D721Med (cell line): ENCODE measurements at places on chromosomes 4 and X.

GRCh38 chr4:113122066-113122465 lies 72.6 kb downstream of the ANK2 start:
- DNase-seq, result no peak

GRCh38 chr4:140499391-140499790 lies 1.3 kb upstream of the MGAT4D start:
- DNase-seq, result no peak

GRCh38 chr4:151565583-151565982 lies 156.6 kb downstream of the FHIP1A start:
- DNase-seq, result no peak

DNA sequence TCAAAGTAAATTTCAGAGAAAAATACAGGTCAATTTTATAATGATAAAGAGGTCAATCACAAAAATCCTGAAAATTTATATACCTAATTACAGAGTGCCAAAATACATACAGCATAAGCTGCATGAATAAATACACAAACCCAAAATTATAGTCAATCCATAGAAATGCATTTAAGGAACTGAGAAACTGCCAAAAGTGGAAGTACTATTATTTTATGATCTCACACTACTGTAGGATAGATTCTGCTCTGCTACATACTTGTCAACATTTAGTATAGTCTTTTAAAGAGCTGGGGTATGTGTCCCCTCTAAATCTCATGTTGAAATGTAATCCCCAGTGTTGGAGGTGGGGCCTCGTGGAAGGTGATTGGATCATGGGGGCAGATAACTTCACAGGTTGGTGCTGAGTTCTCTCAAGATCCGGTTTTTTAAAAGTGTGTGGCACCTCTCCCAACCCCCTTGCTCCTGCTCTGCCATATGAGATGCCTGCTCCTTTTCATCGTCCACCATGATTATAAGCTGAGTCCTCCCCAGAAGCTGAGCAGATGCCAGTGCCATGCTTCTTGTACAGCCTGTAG lies 31.8 kb downstream of the CHIC2 start:
- DNase-seq, result no peak

DNA sequence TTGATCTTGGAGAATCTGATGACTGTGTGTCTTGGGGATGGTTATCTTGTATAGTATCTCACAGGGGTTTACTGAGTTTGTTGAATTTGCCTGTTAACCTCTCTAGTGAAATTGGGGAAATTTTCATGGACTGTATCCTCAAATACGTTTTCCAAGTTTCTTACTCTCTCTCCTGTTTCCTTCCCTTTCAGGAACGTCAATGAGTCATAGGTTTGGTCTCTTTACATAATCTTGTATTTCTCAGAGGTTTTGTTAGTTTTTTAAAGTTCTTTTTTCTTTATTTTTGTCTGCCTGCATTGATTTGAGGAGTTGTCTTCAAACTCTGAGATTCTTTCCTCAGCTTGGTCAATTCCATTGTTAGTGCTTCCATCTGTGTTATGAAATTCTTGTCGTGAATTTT lies 227.7 kb upstream of the GPRIN3 start:
- no peak for DNase-seq

DNA sequence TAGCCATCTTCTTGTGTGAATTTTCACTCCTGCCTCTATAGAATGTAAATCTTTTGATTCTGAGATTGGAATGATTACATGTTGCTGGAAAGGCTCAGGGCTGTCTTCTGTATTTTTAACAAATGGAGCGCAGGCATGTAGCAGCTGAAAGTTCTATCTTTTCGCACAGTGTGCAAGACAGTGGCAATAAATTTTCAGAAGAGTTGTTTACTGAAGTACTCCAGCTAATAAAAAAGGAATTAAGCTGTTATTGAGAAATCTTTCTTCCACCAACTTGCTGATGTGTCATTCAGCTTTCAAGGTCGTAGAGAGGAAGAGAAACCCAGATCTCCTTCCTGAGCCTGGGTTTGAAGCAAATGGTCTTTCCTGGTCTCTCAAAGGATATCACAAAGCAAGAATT lies 122.0 kb upstream of the PUDP start:
- DNase-seq, result no peak

DNA sequence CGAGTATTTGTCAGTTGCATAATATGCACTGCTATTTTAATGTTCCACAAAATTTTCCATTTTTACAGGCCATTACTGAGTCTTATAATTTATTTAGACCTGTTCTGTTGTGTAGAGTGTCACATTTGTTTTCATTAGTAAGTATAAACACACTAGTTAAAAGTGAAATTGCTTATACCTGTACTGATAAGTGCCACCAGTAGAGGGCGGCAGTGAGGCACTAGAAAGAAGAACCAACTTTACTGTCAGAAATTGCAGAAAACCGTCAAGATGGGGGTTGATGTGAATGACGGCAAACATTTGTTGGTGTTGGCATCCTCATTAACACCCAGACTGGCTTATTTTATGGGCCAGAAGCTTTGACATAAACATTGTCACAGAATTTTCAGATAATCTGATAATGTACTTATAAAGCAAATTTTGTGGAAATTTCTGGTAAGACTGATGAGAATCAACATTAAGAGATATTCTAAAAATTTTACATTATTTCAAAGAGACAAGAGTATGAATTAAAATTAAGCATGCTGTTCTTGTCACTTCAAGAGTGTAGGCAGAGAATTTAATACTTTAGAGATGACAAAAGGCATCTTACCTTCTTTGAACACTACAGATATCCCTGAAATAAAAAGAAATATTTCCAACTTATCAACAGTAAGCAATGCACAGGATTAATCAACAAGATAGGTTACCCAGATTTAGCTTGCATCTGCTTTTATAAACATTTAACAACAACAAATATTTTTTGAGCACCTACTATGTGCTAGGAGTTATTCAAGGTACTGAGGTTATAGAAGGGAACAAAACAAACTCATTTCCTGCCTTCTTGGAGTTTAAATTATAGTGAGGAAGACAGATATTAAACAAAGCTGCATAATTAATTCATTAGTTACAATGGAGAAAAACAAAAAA lies 24.9 kb downstream of the ALPK1 start:
- no peak for DNase-seq

- DNase-seq, result no peak
Measured at GRCh38 chr4:140675599-140676231, 80.5 kb downstream of the TBC1D9 start.

DNA sequence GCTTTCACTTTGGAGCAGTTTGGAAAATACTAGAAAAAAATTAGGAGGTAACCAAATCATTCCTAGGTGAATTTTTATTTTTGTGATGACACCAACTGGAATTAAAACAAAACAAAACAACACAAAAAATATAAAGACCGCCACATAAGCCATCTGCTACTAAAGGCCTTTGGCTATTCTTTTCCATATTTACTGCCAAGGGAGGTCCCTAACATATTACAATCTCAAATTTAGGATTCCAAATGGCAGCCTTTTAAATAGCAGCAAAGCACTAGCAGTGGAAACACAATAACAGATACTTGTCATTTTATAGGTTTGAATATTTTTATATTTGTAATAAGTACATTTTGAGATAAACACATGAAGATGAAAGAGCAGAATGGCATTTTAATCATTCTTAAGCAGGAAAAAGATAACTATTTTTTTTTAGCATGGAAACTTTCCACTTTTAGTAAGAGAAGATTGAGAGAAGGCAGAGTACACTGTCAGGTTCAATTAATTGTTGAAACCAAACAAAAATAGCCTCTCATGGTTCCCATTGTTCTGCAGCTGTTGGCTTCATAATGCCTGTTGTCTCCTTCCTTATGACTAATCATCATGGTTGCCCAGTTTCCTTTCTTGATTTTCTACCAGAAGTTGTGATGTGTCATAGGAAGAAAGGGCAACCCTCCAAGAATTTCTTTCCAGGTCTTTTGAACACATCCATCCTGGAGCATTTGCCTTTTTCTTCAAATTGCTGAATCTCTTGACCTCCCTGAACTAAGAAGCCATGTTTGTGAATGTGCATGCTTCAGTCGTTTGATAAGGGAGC lies 219.0 kb upstream of the EMCN start:
- no peak for DNase-seq

GRCh38 chr4:23819041-23819511 lies 70.8 kb downstream of the PPARGC1A start:
- no peak for DNase-seq

DNA sequence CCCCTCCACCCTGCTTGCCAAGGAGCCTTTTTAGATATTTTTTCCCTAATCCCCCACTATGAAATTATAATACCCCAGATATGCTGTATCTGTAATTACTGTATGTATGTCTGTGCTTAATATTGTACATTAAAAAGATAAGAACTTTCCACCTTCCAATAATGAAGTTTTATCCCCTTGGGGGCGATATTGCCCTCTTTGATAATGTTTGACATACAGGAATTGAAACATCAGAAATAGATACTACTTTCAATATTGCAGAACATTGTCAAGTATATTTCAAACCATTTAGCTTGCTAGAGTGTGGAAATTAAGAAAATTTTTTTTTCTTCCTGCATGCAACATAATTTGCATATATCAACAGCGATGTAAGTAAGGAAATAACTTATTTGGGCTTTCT lies 58.9 kb downstream of the NAF1 start:
- DNase-seq, result no peak

DNA sequence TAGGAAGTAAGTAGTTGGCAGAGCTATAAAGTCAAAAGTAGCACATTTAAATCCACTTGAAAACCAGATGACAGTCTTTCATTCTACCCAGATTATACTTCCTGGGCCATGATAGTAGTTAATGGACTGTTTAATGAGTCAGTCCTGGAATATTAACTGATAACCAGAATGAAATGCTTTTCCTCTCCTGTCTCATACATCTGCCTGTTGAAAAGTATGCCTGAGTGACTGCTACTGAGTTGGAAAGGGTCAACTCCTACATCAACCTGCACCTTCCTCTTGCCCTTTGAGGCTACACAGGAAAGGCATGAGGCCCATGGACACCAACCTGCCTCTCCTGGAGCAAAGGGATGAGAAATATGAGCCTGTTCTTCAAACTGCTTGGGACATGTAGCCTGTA lies 36.0 kb upstream of the COX7B2 start:
- no peak for DNase-seq

DNA sequence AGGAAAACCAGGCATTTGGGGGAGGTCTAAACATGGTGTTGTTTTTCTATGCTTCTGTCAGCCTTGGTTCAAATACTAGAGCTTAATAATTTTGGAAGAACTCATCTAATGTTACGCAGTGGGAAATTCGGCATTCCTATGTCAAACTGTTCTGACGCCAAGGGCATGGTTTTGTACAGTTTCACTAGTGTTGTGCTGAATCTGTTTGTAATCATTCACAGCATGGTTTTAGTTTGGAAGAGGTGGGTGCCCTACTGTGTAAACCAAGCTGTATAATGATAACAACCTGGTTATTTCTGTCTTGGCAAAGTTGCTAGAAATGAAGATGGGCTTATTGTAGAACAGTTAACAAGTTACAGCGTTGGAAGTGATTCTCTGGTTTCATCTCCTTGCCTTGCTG lies 5.2 kb downstream of the DDX3X start:
- no peak for DNase-seq

DNA sequence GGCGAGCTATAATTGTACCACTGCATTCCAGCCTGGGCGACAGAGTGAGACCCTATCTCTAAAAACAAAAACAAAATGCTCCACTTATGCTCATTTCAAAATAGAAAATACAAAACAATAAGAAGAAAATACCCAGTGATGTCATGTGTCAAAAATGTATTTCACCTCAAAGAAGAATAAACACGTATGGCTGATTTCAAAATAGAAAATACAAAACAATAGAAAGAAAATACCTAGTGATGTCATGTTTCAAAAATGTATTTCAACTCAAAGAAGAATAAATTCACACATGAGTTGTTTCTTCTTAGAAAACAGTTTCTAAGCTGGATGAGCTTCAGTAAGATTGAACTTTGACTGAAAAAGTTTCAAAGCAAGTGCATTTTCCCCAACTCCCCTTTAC lies 20.3 kb upstream of the PDCL2 start:
- DNase-seq, result no peak

DNA sequence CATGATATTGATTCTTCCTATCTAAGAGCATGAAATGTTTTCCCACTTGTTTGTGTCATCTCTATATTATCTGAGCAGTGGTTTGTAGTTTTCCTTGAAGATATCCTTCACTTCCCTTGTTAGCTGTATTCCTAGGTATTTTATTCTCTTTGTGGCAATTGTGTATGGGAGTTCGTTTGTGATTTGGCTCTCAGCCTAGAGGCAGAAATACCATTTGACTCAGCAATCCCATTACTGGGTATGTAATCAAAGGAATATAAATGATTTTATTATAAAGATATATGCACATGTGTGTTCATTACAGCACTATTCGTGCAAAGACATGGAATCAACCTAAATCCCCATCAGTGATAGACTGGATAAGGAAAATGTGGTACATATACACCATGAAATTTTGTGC lies 172.7 kb upstream of the IL15 start:
- no peak for DNase-seq

- DNase-seq, result no peak
Measured at GRCh38 chrX:39073131-39073530, 271.9 kb downstream of the MID1IP1 start.

DNA sequence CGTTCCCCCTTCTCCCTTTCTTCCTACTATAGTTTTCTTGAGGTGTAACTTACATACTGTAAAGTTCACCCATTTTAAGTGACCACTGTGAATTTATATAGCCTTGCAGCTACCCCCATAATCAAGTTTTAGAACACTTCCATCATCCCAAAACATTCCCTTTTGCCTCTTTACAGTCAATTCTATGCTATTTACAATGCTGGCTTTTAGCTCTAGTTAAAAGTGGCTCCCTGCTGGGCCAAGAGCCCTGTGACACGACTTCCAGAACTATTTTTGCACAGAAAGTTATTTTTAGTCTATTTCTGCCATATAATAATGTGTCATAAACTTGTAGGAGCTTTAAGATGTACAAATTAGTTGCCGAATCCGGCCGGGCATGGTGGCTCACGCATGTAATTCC lies 26.9 kb downstream of the MAP7D2 start:
- no peak for DNase-seq

GRCh38 chrX:101395789-101396188 lies 5.0 kb downstream of the RPL36A start:
- no peak for DNase-seq

GRCh38 chrX:106203315-106203714 lies 35.2 kb downstream of the PWWP3B start:
- DNase-seq, result no peak

- DNase-seq, result no peak
Measured at GRCh38 chr4:68460085-68460484, 12.8 kb downstream of the TMPRSS11E start.
